ENCODE measurements at places on chromosomes 5 and 9. TPM values are rescaled to one million over a fixed set of nuclear protein-coding genes. Genes with fewer than 3 reads are reported as not detected.

The TMEM174 gene
- not detected for total RNA-seq

The SCAI gene
- total RNA-seq = 6.7 TPM

The ACSL6 gene
- 0.09 TPM for total RNA-seq

The SOHLH1 gene
- not detected for total RNA-seq

The C9orf153 gene
- total RNA-seq = 0.18 TPM

The CDC20B gene
- not detected for total RNA-seq

The ZNF366 gene
- total RNA-seq = not detected

The GARNL3 gene
- 1.9 TPM for total RNA-seq

The DOCK2 gene
- total RNA-seq = 4.4 TPM

The PCDHA10 gene
- 0.28 TPM for total RNA-seq

The PRRC1 gene
- 50.2 TPM for total RNA-seq

The FOXB2 gene
- total RNA-seq = not detected

The LHX3 gene
- not detected for total RNA-seq

The TAF11L7 gene
- not detected for total RNA-seq

The MXD3 gene
- total RNA-seq = 1.3 TPM

The POU5F2 gene
- 0.55 TPM for total RNA-seq

The SLCO6A1 gene
- total RNA-seq = not detected

The C1QTNF3 gene
- 2.0 TPM for total RNA-seq

The ENTPD8 gene
- not detected for total RNA-seq

The SOX30 gene
- total RNA-seq = not detected

The ENTPD2 gene
- total RNA-seq = not detected

The CCT5 gene
- total RNA-seq = 406 TPM

The PCA3 gene
- total RNA-seq = not detected

The ACOT12 gene
- 0.74 TPM for total RNA-seq

The POLR3G gene
- total RNA-seq = 2.6 TPM

The MYMK gene
- total RNA-seq = not detected

The CERT1 gene
- 30.6 TPM for total RNA-seq

The LAMC3 gene
- 0.28 TPM for total RNA-seq

The GNA14 gene
- 0.57 TPM for total RNA-seq

The GAS1 gene
- 85.8 TPM for total RNA-seq

The BRD3OS gene
- total RNA-seq = 13.8 TPM

The TRPM6 gene
- total RNA-seq = 0.09 TPM

The TAF1L gene
- total RNA-seq = not detected

The RLN1 gene
- not detected for total RNA-seq

The PCDHAC2 gene
- 0.14 TPM for total RNA-seq

The RAB3C gene
- total RNA-seq = under 0.01 TPM

The NR5A1 gene
- not detected for total RNA-seq

The ABCA1 gene
- 232 TPM for total RNA-seq

The LMNB1 gene
- total RNA-seq = 5.7 TPM

The NKD2 gene
- total RNA-seq = 12.0 TPM

The ADAMTSL1 gene
- 26.1 TPM for total RNA-seq

The ADAMTS12 gene
- 34.2 TPM for total RNA-seq

The RPP25L gene
- total RNA-seq = 24.8 TPM

The MBLAC2 gene
- total RNA-seq = 2.8 TPM

The CAMK4 gene
- 2.9 TPM for total RNA-seq

The SAXO1 gene
- under 0.01 TPM for total RNA-seq

The RORB gene
- 0.92 TPM for total RNA-seq

The GRXCR2 gene
- total RNA-seq = not detected

The GPSM1 gene
- 27.4 TPM for total RNA-seq

The PPP2R2B gene
- 0.37 TPM for total RNA-seq

The MYO10 gene
- total RNA-seq = 105 TPM

The CNTLN gene
- 9.7 TPM for total RNA-seq

The ADAMTS6 gene
- 58.6 TPM for total RNA-seq

The C9 gene
- total RNA-seq = 0.18 TPM

The MARCOL gene
- total RNA-seq = 8.3 TPM
